ENCODE measurements at places on chromosomes 6 and 20. TPM values are rescaled to one million over a fixed set of nuclear protein-coding genes. Genes with fewer than 3 reads are reported as not detected.

DNA sequence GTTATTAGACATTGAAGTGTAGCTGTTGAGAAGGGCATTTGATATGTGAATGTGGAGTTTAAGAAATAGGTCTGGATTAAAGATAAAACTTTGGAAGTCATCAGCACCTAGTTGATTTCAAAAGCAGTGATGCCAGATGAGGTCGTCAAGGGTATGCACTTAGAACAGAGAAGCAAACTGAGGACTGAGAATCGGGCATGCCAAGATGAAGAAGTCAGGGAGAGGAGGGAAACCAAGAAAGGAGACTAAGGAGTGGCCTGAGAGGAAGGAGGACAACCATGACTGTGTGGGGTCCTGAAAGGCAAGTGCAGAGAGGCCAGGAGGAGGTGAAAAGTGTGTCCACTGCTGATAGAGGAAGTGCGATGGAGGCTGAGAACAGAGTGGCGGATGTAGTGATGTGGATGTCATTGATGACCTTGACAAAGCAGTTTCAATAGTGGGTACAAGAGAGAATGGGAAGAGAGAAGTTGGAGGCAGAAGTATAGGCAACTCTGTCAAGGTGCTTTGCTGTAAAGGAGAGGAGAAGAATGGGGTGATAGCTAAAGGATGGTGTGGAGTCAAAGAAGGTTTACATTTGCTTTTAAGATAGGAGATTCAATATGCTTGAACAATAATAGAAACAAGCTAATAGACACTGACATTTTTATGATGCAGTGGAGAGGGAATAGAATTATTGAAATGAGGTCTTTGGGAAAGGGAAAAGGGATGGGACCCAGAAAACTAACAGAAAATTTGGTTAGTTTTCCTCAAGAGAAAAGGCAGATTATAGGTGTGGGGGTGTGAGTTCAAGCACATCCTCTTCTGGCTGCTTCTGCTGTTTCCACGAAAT is 139.7 kb upstream of the TMEM170B start:
- DNase-seq: no peak

DNA sequence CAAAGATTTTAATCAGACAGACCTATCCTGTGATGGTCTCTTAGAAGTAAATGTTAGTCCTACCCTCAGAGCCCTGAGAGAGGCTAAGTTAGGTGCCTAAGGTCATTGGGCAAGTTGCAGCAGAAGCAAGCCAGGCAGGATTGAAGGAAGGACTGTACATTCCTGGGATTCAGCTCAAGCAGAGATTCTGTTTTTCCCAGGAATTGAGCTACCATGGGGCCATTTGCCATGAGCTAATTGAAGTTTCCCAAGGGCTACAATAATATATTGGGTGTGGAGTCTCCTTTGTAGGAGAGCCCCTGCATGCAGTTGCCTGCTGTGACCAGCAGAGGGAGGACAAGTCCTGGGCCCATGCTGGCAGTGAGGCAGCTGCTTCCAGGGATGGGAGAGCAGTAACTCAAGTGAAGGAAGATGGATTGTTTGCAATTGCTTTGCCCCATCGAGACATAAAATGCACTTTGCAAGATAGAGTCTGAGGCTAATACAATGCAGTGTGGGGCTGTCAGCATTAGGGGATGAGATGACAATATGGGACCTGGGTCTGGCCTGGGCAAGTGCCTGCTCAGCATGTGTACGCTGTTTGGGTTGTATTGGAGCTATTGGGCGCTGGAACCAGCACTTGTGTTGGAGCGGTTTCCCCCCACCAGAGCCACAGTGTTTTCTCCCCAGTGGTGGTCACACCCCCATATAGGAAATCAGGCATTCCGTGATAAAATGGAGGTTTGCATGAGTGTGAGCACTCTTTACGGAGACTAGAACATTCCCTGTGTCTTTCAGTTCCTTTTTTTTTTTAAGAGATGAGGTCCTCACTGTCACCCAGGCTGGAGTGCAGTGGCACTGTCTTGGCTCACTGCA is 27.9 kb downstream of the DNMT3B start:
- DNase-seq: peak; percentile 79

GRCh38 chr6:157569543-157569942 is 188.6 kb downstream of the ZDHHC14 start:
- no peak for DNase-seq

- DNase-seq: no peak
Measured at GRCh38 chr20:13865791-13866351, 81.0 kb downstream of the NDUFAF5 start.

DNA sequence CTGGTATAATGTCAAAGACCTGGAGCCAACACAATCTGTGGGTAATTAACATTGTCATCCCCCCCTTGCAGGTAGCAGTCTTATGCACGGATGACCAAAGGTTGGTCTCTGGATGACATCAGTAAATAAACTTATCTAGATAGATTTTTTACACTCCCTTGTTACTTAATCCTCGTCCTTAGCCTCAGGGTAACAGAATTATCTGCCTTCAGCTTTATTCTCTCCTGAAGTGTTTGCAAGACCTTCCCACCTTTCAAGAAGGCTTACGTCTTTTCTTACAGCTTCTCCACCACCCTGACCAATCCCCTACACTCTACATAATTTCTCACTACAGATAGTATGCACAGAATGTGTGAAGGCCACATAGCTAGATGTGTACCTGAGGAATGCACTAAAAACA is 434.8 kb upstream of the HTR1E start:
- DNase-seq: no peak

DNA sequence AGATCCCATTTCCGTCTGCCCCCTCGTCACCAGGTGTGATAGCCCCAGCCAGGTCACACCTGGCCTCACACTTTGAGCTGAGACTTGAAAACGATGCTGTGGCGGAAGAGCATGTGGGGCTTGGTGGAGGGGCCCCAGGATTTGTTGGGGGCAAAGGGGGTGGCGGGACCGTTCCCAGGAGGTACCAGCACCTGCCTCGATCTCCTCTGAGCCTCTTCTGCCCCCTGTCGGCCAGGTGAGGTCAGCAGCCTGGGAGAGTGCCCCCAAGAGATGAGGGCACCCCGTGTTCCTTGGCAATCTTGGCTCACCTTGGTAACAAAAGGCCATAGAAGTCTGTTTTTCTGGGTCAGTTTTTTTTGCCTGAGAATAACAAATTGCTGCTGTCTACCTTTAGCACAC is 25.4 kb downstream of the SPATA2 start:
- DNase-seq: no peak

GRCh38 chr6:108658174-108658573 is 97.5 kb downstream of the FOXO3 start:
- DNase-seq: no peak

GRCh38 chr6:32442243-32442667 is 2.6 kb downstream of the HLA-DRA start:
- no peak for DNase-seq

GRCh38 chr6:8831366-8832152 is 396.2 kb upstream of the SLC35B3 start:
- no peak for DNase-seq

DNA sequence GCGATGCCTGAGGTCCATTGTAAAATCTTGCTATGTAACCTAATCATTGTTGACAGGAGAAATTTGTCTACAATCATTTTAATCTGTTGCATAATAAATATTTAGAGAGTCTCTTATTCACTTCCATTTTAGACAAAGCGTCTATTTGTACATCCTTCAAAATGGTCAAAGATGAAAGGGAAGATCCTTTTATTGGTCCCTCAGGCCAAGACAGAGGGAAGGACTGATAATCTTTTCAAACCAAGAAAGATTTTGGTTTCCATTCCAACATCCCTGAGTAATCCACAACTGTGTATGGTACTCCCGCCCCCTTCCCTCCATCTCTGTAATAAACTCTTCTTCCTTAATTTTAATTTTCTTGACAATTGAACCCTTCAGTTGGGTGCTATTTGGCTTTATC is 111.6 kb upstream of the SCP2D1 start:
- DNase-seq: no peak

DNA sequence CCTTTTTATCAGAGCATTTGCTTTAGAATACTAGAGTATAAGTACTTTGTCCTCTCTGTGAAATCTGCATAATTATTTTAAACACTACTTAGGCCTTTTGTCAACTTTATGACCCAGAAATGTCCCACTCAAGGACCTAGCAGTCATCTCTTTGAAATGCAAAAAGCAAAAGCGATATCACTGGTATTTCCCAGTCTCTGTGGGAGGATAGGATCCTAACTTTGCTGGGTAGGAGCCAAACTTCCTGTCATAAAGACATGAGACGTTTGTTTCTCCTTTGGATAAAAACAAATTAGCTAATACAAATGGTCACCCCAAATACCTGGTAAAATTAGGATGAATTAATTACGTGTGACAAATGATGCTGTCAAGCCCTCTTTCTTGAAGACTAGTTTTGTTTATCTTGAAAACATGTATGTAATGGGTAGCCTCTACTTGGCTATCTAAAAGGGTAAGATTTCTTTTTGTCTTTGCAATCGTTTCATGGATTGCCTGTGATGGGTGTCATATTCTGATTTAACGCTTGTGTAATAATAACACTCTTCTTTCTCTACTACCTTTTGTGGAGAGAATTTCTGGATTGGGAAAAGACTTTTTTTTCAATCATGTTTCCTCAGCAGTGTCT is 36.2 kb downstream of the DCDC2 start:
- no peak for DNase-seq

GRCh38 chr6:111462770-111463391 is 20.1 kb downstream of the REV3L start:
- DNase-seq: no peak

GRCh38 chr6:70456735-70457134 is 43.4 kb downstream of the FAM135A start:
- no peak for DNase-seq

- no peak for DNase-seq
Measured at GRCh38 chr20:43322851-43323250, 133.1 kb upstream of the PTPRT start.

DNA sequence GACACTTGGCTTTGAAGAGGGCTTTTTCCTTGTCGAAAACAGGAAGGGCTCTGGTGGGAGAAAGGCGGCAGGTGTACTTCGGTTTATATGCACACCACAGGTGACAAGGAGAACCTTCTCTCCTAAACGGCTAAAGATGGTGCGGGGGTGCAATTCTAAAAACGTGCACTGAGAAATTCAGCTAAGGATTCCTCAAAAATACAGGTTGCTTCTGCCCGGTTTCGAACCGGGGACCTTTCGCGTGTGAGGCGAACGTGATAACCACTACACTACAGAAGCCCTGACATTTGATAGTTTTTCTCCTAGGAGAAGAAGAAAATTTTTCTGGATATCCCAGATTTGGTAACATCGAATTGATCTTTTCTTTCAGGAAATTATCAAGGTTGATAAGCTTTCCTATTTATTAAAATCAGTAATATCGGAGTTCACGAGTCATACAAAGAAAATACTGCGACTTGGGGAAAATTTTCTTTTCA is 32.0 kb downstream of the POM121L2 start:
- no peak for DNase-seq

- DNase-seq: no peak
Measured at GRCh38 chr6:11605507-11605905, 68.0 kb downstream of the TMEM170B start.

DNA sequence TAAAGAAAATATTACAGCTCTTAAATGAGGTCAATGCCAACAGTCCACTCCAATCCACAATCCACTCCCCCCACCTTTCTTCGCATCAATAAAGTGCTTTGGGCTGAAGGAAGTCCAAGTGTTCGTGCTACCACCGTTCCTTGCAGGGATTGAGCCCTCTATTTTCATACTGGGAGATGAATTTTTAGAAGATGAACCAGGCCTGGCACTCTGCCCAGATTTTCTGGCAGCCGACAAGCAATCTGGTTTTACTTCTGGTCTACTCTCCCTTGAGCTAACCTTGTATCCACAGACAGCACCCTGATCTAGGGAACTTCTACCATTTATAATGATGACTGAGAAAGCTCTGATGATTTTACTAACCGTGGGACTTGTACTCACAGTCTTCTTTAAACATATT is 72.3 kb downstream of the BTBD9 start:
- DNase-seq: peak; percentile 56

DNA sequence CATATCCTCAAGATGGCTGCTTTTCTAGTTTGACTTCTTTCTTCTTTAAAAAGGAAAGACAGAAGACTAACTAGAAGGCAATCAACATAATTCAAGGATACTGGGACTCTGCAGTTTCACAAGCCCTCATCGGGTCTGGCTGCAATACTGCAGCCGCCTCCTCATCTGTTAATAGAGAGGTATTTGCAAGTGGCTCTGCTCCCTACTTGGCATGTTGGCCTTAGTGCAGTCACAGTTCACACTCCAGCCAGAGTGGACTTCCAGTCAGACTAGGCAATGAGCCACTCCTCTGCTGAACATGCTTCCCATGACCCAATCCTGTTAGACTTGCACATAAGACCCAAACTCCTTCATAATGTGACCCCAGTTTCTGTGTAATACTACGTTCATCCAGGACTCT is 141.9 kb upstream of the ENPP5 start:
- DNase-seq: no peak

DNA sequence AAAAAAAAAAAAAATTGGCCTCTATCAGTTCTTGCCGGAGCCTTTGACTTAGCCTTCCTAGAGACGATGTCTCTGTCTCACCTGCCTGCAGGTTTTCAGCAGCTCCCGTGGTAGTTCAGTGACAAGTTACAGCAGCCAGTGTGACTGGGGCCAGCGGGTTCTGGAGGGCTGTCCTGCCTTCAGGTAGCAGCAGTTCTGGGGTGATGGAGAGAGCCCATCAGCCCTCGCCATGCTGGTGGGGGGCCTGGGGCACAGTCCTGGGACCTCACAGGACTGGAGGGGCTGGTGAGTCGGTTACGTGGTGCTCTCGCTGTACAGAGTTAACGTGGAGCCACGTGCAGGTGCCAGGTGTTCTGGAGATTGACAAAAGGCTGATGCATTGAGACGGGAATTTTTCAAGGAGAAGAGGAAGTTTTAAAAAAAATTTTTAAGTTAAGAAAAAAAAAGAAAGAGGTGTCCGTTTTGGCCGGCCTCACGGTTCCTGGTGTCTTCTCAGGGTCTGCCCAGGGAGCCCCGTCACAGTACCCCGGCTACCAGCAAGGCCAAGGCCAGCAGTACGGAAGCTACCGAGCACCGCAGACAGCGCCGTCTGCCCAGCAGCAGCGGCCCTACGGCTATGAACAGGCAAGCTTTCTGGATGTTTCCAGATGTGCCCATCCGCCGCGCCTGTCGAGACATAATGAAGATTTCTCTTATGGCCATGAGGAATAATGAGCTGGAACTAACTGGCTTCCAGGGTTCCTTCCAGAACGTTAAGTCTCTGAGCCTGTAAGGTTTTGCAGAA is 8.6 kb upstream of the MTG2 start:
- no peak for DNase-seq

DNA sequence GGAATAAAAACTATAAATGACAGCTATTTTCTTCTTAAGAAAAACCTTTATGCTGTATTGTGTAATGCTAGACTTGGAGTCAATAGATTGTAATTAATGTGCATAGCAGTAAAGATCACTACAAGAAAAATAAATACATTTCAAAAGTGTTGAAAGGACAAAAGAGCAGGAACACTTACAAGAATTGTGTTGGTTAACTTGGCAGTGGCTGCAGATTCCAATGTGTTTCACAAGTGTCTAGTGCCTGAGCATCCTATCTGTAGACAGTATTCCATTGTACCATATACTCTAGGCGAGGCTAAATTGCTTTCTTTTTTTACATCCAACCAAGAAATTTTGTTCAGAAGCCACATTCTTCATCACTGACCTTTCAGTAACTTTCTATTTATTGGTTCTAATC is 924.1 kb downstream of the EPHA7 start:
- no peak for DNase-seq

MTFR2 gene
- 0.81 TPM for total RNA-seq

DPPA5 gene
- not detected for total RNA-seq

NFATC2 gene
- total RNA-seq: 2.6 TPM

GTSF1L gene
- total RNA-seq: not detected

OVOL2 gene
- 0.75 TPM for total RNA-seq

CTCFL gene
- not detected for total RNA-seq

TREM2 gene
- total RNA-seq: 7.4 TPM

CLVS2 gene
- 69.8 TPM for total RNA-seq

SEL1L2 gene
- total RNA-seq: not detected

ACAT2 gene
- 36.2 TPM for total RNA-seq

Measured in dorsolateral prefrontal cortex (tissue), 122 donors.